ENCODE measurements at places on chromosomes 12 and 14.
A peak's percentile ranks its signal among the peaks of the same experiment; 100 is the strongest.

DNA sequence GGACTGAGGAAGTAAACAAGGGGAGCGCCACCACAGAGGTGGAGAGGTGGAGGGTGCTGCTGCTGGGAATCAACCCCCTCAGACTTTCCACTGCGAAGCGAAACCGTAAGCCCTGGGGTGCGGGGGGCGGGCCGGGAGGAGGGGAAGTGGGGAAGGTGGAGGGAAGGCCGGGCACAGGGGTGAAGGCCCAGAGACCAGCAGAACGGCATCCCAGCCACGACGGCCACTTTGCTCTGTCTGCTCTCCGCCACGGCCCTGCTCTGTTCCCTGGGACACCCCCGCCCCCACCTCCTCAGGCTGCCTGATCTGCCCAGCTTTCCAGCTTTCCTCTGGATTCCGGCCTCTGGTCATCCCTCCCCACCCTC, at the start of gene LAG3:
Gene LAG3 (plus strand): TSS at position 190 of the 365 bp plus-strand sequence. CDS start 333 bp downstream, outside the sequence.
- no peak for DNase-seq

DNA sequence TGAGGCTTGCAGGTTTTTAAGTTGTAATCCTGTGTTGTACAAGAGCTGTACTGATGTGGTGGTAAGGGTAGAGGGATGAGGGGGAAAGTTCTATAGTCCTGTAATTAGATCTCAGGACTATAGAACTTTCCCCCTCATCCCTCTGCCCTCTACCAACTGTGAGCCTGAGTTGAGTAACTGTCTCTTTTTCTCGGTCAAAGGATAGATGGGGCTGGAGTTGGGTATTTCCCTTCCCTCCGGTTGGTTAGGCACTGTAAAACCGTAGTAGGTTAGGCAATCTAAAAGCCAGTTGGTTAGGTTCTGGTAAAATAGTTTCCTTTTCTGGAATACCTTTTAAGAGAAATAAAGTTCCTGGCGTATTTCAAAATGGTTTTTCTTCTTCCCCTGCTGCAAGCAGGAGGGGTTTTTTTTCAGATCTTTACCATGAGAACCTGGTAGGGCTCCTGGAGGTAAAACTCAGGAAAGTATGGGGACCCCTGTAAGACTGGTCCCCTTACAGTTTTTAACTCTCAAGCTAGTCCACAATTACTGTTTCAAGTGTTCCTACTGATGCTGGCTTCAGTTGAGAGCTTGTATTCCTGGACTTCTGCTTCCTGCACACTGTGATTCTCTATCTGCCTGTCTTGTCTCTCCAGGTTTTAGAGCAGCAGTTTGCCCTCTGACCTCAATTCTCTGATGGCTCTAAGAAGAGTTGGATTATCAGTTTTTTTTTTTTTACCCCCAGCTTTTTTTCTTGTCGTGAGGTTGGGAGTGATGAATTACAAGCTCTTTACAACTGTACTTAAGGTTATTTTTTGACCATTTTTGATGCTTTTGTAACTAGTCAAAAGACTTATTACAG, 58.7 kb downstream of the FUT8 start:
- DNase-seq, result peak; percentile 32

DNA sequence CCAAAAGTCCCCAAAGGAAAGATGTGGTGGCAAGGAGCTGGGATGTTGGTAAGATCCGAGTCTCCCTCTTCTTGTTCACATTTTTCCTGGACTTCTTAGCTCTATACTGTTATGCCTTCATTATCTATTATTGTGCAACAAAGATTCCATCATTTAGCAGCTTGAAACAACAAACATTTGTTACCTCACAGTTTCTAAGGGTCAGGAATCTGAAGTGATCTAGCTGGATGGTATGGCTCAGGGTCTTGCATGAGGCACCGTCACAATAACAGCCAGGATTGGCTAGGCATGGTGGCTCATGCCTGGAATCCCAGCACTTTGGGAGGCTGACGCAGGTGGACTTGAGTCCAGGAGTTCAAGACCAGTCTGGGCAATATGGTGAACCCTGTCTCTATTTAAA, 51.1 kb upstream of the KRAS start:
- DNase-seq, result no peak

DNA sequence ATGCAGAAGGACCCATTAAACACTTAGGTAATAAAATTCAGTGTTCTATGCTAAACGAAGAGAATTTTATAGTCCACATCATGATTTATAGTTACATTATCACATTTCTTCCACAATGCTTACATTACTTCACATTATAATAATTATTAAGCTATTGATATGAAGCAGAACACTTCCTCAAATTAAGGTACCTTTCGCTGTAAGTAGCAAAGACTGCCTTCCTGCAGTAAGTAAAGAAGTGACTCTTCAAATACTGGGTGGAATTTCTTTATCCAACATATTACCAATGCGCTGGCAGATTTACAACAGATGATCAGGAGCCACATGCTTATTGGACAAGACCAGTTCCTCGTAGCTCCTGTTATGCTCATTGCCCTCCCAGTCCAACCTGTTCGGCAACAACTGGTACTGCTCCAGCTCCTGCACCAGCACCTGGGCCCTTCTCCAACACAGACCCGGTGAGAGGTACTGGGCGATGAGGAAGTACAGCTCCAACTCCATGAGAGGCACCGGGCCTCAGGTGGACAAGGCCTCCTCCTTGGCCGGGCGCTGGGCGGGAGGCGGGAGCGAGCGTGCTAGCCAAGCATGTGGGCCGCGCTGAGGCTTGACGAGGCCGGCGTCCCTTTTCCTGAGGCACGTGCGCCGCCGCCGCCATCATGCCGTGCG, 210.7 kb upstream of the ATP2B1 start:
- no peak for DNase-seq

GRCh38 chr12:94184995-94185719, 36.8 kb downstream of the PLXNC1 start:
- peak; percentile 36 for DNase-seq

DNA sequence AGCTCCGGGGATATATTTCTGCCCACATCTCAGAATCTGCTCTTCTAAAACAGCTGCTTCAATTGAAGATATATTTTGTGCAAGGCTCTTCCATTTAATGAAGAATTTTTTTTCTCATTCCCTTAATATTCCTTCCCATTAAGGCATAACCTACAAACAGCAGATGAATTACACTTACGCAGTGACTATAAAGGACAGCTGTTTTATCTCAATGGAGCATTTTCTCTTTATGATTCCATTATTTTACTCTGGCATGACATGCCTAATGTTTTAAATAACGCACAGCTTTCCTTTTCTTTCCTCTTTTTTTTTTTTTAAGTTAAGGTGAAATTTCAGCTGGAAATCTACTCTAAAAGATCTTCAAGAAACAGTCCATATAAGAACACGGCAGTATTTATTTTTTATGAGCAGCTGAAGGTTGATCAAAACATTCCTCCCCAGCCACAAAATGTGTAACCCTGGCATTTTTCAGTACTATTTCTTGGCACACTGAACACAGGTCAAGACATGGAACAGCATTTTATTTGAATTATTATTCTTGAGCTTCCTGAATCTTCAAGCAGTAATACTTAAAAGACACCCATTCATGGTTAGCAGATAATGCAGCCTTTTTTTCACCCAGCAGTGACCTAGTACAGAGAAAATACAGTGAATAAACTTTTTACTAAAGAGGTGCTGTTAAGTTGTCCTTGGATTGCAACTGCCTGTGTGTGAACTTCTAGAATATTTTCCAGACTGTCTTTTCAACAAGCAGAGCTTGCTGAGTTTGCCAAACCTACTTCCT, 118.1 kb upstream of the FOXN3 start:
- no peak for DNase-seq

DNA sequence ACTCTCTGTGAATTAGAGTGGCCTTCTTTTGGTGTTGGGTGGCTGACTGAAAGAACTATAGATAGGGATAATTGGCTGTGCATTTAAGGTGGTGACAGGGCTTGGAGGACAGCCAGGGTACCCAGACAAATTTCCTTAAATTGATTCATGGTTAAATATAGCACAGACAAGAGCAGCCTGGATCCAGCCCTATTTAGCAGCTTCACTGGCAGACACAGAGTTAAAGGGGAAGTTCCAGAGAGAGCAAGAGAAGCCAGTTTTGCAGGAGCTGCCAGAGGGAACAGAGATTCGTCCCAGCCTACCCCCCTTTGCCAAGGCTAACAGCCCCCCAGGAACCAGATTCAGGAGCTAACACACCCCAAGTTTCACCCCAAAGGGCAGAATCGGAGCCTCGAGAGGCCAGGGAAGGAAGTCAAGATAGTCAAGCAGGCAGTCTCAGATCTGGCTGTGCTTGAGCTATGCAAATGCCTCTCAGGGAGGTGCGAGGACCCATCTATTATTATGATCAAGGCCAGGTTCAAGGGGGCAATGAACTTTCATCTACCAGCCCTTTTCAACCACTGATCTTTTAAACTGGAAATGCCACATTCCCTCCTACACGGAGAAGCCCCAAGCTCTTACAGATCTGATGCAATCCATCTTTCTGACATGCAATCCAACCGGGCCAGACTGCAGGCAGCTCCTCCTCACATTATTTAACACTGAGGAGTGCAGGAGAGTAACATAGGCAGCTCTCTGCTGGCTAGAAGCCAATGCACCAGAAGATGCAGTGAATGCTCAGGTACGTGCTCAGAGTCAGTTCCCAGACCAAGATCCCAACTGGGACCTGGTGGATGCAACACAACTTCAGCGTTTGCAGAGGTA, 58.2 kb downstream of the DHRS2 start:
- peak; percentile 65 for DNase-seq

All from NB4 (cell line).